Activated CD4-positive, alpha-beta T cell treated with anti-CD3 and anti-CD28 coated beads for 48 hours (primary cell): ENCODE measurements at places on chromosomes 7 and 10.

GRCh38 chr7:152072421-152072820, 46.9 kb downstream of the GALNT11 start:
- no peak for DNase-seq

DNA sequence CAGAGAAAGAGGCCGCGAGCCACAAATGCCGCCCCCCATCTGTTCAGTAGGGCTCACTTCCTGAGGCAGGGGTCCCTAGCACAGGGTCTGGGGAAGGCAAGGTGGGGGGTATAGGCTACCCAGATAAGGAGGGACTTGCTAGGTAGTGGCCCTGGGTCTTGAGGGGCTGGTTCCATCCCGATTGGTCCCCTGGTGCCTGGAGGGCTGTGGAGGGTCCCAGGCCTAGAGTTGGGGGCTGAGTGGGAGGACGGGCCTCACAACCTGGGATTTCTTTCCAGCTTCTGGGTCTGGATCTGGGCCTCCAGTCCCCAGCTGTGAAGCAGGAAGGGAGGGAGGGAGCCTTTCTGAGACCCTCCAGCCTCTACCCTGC, 75.1 kb upstream of the EN2 start:
- DNase-seq, result no peak

DNA sequence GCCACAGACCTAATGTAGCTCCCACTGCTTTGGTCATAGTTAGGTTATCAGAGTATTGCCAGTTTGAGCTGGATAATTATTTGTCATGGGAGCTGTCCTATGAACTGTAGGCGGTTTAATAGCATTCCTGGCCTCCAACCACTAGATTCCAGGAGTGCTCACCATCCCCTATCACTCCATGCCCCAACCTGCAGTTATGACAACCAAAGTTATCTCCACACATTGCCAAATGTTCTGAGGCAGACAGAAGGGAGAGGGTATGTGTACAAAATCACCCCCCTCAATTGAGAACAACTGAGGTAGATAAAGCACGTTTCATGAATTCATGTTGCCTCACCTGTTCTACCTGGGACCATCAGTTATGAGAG, 119.0 kb upstream of the CACUL1 start:
- no peak for DNase-seq

DNA sequence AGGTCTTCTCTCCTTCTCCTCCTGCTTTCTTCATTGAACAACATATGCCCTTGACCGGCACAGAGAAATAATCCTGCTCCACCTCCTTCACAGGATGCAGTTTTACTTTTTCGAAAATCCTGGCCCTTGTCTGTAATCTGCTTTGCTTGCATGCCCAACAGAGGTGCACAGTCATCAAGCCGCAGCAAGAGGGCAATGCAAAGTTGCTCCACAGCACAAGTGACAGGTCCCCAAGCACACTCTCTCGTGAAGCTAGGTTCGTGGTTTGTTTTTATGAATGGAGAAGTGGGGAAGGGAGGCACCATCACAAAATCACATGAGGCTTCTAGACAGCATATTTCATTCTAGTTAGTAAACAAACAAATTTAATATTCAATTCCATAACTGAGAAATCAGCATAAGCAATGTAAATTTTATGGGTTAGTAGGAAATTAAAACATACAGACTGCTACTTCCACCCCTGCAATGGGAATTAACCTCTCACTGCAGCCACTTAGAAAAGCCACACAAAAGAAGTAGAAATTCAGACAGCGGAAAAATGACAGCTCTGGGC, 178.8 kb downstream of the TPK1 start:
- no peak for DNase-seq

DNA sequence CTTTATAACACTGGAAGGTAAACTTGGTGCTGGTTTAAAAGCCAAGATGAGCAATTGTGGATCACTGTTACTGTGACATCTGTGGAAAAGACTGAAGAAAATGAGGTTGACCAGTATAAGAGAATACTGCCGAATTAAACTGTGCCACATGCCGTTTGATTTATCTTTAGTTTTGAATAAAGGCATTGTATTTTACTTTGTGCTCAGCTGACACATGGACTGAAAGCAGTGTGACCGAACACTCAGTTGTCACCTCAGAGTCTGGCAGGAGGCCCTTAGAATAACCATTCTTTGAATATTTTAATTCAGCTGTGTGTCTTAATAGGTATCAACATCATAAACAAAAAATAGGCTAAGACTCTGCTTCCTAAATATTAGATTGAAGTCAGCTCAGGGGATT, 133.7 kb upstream of the GJD4 start:
- no peak for DNase-seq

DNA sequence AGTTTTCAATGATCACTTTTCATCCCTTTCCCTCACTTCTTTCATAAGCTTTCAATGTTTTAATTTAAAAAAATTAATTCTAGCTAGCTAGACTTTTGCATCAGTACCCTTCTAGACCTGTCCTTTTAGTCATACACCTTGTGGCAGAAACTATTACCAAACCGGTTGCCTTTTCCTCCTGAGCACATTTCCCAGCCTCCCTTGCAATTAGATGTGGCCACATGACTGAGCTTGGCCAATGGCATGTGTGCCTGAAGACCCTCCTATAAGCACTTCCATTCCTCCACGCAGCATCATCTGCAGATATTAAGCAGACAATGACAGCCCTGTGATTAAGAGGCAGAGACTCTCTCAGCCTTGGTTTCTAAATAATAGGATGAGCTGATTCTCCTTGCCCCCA, 12.3 kb downstream of the DKK1 start:
- no peak for DNase-seq

GRCh38 chr10:18397906-18398305, 253.5 kb downstream of the NSUN6 start:
- DNase-seq, result no peak

- no peak for DNase-seq
These were observed 13.2 kb downstream of the STAM start for GRCh38 chr10:17657103-17657500.

DNA sequence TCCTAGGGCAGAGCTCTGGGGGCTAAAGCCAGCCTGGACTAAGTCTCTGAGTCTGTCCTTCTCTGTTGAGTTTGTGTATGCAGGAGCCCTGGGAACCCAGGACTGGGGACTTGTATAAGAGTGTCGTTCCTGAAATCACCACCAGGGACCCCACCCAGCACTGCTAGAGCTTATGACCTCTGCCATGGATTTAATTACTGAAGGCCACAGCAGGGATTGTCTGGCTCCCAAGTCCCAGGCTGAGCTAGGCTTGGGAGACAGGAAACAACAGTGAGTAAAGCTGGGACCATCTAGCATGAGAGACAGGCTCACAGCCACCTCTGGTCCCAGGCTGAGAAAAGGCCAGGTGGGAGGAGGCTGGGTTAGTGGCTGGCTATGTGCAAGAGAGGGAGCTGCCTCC, 1.4 kb upstream of the TSPAN15 start:
- DNase-seq, result peak; percentile 70

DNA sequence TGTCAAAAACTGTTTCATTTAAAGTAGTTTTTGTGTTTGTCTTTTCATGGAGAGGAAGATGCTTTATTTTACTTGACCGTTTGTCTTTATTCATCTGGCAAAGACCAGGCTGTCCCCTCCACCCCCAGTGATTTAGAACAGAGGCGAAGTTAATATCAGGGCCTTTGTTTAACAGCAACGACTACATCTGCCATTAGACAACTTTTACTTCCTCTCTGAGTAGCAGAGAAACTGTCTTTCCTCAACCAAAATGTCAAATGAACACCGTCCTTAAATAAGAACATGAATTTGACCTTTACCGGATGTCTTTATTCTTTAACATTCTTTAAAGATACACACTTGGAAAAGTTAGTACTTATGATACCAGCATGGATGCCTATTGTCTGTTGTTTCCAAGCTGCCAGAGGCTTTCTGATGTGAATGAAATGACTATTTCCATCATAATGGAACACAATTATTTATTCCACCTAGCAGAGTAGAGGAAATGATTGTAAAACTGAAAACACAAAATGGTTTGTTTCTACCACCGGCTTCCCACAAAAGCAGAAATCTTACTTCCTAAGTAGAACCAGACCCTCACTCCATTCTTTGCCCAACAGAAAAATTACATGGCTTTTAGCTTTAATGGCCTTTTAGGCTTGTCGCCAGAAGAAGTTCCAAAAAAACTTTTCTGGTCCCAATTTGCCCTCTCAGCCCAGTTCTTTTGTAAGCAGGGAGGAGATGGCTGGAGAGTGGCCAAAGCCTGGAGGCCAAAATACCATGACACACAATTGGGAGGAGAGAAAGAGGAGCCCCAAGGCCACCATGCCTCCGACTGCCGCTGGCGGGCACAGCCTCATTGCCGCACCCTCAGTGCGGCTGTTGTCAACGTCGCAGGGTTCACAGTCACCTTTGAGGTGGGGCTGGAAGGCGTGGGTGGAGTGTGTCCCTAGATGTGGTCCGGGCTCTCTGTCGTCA, 168.5 kb downstream of the TEX36 start:
- peak; percentile 6 for DNase-seq

GRCh38 chr10:23156447-23157150, 35.5 kb upstream of the PTF1A start:
- no peak for DNase-seq

DNA sequence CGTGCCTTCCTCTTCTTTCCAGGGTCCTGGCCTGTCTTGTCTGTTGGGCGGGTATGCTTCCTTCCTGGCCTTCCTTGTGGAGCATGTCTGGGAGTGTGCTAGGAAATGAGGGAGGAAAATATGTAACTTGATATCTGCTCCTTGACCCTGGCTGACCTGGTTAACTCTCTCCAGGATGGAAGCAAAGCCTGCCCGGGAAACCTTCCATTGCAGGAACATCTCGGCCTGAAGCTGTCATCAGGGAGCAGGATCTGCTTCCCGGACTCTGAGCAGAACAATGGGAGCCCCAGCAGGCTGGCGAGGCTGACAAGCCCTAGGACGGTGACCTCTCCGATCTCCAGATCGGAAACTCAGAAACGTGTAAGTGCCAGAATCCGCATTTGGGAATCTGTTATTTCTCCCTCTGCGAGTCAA, 340.3 kb downstream of the FRMD4A start:
- DNase-seq, result no peak

DNA sequence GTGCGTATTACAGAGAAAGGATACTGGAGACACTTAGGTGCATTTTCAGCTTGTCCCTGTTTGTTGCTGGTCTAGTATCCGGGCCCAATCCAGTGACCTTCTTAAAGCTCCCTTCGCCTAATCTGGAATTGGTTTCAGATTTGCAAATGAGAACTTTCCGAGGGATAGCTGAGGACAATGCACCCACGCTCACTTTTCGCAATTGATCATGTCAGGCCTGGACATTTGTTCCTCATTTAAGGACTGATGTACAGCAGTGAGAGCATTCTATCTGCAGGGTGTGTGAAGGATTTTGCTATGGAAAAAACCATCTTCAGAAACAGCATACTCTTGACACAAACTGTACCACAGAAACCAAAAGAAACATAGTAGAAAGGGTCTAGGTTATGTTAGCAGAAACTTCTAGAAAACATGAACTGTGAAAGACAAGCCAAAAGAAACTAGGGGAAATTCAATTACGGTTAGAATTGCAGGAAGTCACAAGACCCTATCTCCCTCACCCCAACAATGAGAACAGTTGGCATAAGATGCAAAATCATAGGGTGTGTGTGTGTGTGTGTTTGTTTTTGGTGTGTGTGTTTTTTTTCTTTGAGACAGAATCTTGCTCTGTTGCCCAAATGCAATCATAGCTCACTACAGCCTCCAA, 331.1 kb downstream of the CALN1 start:
- DNase-seq, result no peak

DNA sequence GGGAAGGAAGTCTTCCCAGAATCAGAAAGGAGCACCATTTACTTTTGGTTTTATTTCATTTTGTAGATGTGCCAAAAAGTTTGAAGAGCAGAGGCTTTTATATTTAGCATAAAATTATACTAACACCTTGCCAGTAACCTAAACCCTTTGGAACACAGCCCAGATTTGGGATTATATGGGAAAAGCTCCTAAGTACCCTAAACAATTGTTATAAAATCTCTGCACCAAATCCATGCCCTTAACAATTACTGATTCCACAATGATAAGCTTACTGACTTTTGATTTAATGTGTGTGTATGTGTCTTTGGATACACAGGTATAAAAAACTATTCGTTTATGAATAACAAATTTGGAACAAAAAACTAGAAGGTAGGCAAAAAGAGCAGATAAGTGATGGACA, 39.0 kb upstream of the TMEM229A start:
- no peak for DNase-seq

DNA sequence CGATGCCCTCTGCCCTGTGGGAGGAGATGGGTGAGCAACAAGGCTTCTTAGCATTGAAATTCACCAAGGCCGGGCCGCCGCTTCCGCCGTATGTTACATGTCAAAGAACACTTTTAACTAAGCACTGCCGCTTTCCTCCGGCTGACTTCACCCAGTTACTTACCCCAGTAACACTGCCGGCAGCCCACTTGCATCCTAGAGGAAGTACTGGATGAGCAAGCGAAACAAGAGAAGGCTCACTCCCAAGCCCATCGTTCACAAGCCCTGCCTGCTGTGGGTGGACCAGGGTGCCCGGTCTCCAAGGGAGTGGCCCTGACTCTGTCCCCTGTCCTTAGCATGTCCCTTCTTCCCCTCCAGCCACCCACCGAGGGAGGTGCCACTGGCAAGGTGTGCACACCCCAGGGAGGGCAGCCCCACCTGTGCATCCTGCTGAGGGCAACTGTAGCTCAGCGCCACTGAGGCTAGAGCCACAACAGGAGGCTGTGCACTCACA, 73.1 kb upstream of the EBF3 start:
- DNase-seq, result no peak

GRCh38 chr10:94363251-94363565, 469 bp upstream of the NOC3L start:
- no peak for DNase-seq

- DNase-seq, result no peak
These were observed 14.5 kb downstream of the IFIT5 start for GRCh38 chr10:89428877-89429276.

DNA sequence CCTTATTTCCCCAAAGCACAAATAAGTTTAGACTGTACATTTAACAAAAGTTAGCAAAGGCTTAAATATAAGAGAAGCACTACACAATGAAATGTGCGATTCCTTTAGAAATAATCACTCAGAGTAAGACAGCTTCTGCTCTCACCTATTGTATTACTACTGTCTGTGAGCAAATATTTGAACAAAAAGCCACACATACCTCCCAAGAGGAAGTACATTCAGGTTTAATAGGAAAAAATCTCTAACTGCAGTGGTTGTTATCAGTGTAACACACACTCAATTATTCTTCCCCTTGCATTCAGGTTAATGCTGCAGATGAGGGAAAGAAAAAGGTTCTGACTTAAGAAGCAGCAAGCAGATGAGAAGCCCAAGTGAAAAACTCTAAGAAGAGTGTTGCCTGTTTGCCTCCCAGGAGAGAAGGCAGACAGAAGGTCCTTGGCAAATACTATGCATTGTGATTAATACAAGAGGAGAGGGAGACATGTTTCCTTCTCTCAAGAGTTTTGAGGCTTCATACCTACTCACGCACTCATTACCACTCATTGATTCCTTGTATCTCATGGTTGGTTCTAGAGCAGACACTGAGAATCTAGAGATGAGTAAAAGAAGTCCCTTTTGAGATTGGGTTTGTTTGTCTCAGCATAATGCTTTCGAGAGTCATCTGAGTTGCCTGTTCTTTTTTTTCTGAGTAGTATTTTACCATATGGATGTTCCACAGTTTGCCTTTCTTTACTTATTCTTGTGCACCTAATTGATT, 13.6 kb downstream of the GIMAP4 start:
- DNase-seq, result no peak
